ENCODE measurements at places on chromosomes 12 and 14.
A peak's percentile ranks its signal among the peaks of the same experiment; 100 is the strongest.

DNA sequence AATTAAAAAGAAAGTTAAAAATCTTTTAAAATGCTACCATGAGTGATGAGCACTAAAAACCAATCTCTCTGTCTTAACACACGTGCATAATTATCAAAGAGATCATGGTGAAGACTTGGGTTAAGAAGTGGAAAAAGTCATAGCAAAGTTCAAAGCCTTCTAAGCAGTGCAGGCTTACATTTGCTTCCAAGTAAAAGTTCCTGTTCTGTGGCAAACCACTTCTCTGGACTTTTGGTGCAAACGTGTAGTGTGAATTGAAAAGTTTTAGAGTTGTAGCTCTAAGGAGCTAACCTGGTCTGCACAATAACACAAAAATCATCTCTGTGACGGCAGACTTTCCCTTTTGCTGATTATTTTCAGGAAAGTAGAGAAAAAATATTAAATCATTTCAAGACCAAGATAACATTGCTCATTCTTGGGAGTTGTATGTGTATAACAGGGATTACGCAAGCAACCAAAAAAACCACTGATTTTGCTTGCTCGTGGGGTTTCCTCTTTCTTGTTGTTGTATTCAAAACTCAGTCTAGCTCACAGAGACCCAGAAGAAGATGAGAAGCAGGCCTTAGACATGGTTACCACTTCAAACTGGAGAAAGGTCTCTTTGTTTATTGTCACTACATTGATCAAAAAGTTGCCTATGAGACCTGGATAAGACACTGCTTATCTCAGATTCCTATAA is 2.3 kb upstream of the GLIPR1 start:
- DNase-seq = no peak

DNA sequence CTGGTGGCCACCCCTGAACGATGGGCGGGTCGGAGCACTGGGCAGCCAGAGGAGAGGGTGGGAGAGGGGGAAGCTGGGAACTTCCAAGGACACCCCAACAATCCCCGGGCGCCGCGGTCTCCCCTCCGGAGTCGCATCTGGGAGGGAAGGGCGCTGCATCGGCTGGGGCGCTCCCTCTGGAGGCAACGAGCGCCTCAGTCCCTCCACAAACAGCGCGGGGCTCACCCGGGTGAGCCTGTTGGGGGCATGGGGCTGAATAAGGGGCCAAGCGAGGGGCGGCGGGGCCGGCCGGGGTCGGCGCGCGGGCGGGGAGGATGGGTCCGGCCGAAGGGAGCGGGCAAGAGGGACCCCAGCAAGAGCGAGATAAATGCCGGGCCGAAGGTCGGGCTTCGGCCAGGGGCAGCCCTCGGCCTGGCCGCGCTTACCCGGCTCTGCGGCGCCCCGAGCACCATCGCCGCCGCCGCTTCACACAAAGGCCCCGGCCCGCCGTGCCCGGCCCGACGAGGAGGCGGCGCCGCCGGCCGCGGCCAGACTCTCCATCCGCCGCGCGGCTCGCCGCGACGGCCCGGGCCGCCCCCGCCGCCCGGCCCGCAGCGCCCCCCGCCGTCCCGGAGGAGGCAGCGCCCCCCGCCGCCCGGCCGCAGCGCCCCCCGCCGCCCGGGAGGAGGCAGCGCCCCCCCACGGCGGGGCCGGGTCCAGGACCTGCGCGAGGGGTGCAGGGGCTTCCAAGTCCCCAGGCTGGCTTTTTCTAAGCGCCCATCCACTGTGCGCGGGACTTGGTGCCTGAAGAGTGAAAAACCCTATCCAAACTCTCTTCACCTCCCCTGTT is at the start of gene ZBTB39:
TSS of gene ZBTB39 (minus strand) at position 567 of the 829 bp plus-strand sequence. CDS start 1,629 bp downstream, outside the sequence.
- DNase-seq = peak; percentile 74

GRCh38 chr12:46064548-46064947 is 74.2 kb upstream of the SCAF11 start:
- DNase-seq = no peak

DNA sequence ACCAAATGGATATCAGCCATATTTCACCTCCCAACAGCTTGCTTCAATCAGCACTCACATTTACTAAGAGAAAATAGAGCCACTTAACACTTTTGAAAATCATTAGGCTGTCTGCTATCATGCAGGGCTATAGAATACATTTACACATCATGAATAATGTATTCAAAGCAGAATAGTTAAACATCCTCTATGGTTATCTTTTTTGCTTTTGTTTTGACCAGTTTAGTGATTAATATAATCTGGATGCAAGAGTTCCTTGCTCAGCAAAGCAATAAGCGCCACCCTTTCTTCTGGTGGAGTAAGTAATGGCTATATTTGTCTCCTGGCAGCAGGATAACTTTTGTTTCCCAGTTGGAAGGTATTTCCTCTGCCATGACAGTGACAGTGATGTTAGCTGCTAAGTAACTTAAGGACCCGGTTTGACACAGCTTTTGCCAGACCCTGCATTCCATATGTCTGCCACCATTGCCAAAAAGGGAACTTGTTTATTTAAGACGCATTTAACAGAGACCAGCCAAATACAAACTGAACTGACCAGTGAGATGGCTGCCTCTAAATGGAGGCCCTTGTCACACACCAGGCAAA is 70.3 kb upstream of the NR2C1 start:
- no peak for DNase-seq

DNA sequence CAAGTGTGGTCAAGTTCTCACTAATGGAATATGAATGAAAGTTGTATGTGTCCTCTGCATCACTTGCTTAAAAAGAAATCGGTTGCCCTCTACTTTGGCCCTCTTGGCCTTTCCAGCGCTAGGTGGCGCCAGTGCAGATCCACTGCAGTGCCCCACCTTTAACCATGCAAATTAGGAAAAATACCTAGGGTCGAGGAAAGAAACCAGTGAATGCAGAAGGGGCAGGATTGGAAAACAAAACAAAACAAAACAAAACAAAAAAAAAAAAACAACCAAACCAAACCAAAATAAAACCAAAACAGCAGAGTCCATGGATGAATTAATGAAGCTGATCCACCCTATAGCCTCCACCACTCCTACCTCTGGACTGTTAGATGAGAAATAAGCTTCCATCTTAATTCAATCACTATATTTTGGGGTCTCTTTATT is 12.9 kb upstream of the NEMF start:
- peak; percentile 58 for DNase-seq

DNA sequence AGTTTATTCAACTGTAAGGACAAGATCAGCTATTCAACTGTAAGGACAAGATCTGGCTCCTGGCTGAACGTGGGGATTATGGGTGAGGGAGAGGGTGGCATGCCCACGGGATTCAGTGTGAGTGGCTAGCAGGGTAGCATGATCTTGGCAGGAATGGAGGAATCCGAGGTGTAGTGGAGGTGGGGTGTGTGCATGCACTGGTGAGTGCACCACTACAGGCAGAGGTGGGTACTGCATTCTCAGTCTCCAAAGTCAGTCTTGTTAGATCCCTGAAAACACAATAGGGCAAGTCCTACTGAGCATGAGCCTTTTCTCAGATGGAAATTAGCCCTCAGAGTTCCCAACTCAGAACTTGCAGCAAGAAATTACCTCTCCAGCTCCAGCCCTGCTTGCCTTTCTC is 32.2 kb upstream of the DCD start:
- no peak for DNase-seq

DNA sequence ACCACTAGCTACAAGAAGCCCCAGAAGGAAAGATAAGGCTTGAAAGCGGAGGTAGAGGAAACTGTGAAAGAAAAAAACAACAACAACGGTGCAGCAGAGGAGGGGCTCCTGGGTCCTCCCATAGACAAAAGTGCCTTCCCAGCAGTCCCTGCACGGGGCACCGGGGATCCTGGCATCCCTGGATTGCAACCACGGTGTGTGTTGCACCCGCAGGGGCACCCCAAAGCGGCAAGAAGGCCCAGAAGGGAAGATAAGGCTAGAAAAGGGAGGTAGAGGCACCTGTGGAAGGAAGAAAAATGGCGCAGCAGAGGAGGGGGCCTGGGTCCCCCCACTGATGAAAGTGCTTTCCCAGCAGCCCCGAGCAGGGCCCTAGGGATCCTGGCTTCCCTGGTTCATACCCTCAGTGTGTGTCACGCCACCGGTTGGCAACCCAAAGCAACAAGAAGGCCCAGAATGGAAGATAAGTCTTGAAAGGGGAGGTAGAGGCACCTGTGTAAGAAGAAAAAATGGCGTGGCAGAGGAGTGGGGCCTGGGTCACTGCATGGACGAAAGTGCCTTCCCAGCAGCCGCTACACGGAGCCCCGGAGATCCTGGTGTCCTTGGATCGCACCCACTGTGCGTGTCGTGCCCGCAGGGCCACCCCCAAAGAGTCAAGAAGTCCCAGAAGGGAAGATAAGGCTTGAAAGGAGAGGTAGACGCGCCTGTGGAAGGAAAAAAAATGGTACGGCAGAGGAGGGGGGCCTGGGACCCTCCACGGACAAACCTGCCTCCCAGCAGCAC is 281.0 kb downstream of the ALG10 start:
- no peak for DNase-seq

DNA sequence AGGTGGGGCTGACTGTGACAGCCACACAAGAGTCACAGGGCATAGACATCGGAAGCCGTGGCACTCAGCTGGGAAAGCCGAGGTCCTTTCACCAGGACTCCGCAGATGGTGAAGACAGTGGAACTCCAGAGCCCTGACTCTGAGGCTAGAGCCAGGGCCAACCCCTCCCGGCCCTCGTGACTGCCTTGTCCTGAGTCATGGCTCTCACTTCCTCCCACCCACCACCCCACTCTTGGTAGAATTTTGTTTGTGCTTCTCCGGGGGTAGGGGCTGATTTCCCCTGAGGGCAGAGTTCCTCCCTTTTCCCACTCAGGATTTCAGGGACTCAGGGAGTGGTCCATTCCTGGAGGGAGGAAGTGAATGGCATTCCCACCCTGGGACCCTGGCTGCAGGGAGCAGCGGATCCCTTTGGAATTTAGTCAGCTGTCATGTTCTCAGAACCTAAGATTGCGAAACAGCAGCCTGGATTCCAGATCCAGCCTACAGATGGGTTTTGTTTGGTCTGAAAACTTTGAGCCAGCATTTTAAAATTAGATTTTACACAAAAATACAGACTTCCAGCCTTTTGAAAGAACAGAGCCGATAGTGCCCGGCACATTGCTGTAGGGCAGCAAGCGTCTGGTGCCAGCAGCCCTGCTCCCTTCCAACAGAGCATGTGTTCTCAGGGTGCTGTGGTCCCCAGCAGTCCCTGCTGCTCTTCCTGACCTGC is 50.7 kb downstream of the TPCN1 start:
- no peak for DNase-seq

DNA sequence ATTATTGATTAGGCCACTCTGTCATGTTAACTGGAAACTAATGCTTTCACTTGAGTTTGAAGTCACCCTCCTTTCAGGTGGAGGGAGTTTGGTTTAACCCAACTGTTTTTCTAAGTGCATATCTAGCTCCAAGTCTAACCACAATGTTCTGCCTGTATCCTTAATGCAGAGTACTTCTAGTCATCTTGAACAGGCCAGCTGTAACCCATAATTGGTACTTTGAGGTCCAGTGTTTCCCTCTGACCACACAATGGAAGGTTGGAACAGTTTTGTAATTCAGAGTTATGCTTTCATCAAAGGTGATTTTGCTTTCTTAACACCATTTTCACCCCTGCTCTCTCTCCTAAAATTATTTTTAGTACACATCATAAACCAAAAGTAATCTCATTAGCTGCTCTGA is 237.2 kb upstream of the DCN start:
- DNase-seq = no peak
